Gastrocnemius medialis (tissue), 4 donors: ENCODE measurements at places on chromosomes 5 and 9.

DNA sequence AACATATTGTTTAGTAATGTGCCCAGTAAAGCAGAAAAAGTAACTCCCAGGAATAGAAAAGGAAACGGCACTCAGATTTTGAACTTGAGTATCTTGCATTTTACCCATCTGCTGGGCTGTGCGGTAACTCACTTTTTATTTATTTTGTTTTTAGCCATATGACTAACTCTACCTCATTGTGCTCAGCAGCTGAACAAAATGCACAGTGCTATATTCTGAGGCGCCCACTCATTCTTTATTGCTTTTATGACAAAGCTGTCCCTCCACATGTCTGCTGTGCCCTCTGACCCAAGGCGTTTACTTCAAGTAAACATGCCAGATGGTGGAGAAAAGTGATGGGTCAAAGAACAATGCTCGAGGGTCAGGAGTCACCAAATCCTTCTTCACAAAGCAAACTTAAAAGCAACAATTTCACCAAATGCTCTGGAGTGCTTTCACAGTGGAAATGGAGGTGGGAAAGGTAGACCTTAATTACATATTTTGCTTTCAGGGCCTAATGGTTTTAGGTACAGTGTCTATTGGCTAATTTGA is 215.2 kb upstream of the ELAVL2 start:
- no peak overlapping the region for H3K27ac ChIP-seq
- no peaks in the 10 kb centered on the region for H3K27me3 ChIP-seq
- no peaks in the 10 kb centered on the region for H3K36me3 ChIP-seq

DNA sequence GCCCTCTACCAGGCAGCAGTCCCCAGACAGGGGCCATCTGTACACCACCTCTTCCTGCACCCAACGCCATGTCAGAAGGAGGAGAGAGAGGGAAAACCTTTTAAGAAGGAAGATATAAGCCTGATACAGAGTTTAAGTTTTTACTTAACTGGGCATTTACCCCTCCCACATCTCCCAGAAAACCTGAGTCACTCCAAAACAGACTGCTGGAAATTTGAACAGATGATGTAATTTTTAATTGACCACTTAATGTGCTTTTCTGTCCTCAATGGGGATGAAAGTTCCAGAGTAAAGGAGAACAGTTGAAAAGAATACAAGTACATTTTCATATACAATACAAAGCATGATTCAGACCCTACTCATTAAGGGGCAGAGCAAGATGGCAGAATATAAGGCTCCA is 63.9 kb downstream of the TTC39B start:
- no peaks in the 10 kb centered on the region for H3K4me1 ChIP-seq
- H3K27me3 ChIP-seq: no peaks in the 10 kb centered on the region
- no peak for DNase-seq
- no peaks in the 10 kb centered on the region for H3K36me3 ChIP-seq
- H3K27ac ChIP-seq: no peak overlapping the region

- DNase-seq: no peak
- H3K27me3 ChIP-seq: no peaks in the 10 kb centered on the region
- H3K36me3 ChIP-seq: no peaks in the 10 kb centered on the region
- H3K27ac ChIP-seq: no peak overlapping the region
- no peak overlapping the region for H3K4me3 ChIP-seq
- no peaks in the 10 kb centered on the region for H3K4me1 ChIP-seq
Measured at GRCh38 chr5:172670005-172670402, 28.9 kb downstream of the NEURL1B start.

GRCh38 chr5:72702881-72703434 is 113.5 kb upstream of the TNPO1 start:
- no peaks in the 10 kb centered on the region for H3K36me3 ChIP-seq
- no peak overlapping the region for H3K4me3 ChIP-seq
- no peak for DNase-seq
- H3K27ac ChIP-seq: no peak overlapping the region

DNA sequence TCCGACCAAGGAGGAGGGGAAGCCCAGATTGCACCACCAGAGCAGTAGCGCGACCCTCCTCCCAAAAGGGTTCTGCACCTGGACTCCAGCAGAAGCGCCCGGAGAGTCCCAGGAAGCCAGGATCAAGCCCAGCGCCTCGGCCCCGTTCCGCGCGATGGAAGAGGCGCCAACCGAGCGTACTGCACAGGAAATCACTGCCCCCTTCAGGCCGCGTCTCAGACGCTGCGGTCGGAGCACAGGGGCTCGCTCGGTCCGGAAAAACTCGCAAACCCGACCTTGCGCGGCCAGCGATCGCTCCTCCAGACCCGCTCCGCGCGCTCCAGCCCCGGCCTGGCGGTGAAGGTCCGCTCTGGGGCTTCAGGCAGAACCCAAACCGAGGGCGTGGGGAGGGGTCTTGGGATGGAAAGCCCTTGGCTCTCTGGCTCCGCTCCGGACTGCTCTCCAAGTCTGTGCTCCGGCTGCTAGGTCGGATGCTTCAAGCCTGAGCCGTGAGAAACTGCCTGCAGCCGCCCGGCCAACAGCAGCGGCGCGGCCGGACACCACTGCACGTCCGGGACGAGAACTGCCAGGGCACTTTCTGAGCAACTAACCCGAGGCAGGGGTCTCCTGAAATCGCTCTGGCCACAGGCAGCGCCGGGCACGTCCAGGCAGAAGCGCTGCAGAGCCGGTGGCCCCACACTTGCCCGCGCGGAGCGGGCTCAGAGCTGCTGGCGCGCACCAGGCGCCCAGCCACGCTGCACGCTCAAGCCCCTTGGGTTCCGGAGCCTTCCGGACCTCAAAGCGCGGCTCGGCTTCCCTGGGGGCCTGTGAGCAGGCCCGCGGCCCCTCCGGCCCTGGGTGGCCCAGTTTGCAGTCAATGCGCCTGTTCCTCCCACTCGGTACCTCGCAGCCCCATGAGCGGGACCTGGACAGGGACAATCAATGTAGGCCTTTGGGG is 1.3 kb downstream of the GABBR2 start:
- peak overlapping the region; percentile 21 for H3K4me3 ChIP-seq
- H3K27ac ChIP-seq: no peak overlapping the region
- peaks cover 11% of the 10 kb centered on the region for H3K4me1 ChIP-seq
- DNase-seq: no peak

DNA sequence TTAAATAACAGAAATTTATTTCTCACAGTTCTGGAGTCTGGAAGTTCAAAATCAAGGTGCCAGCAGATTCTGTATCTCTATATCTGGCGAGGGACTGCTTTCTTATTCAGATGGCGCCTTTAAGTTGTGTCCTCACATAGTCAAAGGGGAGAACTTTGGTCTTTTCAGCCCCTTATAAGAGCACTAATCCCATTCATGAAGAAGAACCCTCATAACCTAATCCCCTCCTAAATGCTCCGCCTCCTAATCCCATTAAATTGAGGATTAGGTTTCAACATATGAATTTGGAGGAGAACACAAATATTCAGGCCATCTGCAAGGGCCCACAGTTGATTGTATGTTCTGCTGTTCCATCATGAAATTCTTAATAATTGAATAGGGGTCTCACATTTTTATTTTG is 10.8 kb upstream of the CCDC152 start:
- no peak overlapping the region for H3K27ac ChIP-seq
- H3K36me3 ChIP-seq: no peaks in the 10 kb centered on the region
- no peaks in the 10 kb centered on the region for H3K4me1 ChIP-seq
- H3K27me3 ChIP-seq: no peaks in the 10 kb centered on the region
- H3K4me3 ChIP-seq: no peak overlapping the region

GRCh38 chr9:22084336-22085035 is 75.4 kb upstream of the CDKN2B start:
- DNase-seq: no peak
- H3K27ac ChIP-seq: no peak overlapping the region
- no peak overlapping the region for H3K4me3 ChIP-seq
- H3K36me3 ChIP-seq: no peaks in the 10 kb centered on the region

- H3K36me3 ChIP-seq: no peaks in the 10 kb centered on the region
- DNase-seq: no peak
- peaks cover 37% of the 10 kb centered on the region for H3K4me1 ChIP-seq
- H3K27ac ChIP-seq: no peak overlapping the region
- no peak overlapping the region for H3K4me3 ChIP-seq
Measured at GRCh38 chr5:78508186-78508765, 140.3 kb downstream of the LHFPL2 start.

DNA sequence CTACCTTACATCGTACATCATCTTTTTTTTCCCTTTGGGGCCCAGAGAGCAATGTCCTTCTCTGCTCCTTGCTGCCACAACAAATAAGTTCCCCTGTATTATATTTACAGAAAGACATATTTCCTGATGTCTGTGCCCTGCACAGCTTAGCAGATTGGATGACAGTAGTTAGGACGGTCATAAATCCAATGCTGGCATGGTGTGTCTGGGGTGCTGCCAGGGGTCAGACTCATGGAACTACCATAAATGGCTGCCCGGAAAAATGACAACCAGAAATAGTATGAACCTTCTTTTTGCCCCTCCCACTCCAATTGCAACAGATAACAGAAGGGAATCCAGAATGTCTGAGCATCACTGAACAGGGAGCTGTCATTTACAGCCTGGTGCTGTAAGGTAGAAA is 511.1 kb downstream of the PSAT1 start:
- no peaks in the 10 kb centered on the region for H3K27me3 ChIP-seq
- DNase-seq: no peak
- no peak overlapping the region for H3K4me3 ChIP-seq
- no peak overlapping the region for H3K27ac ChIP-seq
- peaks cover 3% of the 10 kb centered on the region for H3K4me1 ChIP-seq

DNA sequence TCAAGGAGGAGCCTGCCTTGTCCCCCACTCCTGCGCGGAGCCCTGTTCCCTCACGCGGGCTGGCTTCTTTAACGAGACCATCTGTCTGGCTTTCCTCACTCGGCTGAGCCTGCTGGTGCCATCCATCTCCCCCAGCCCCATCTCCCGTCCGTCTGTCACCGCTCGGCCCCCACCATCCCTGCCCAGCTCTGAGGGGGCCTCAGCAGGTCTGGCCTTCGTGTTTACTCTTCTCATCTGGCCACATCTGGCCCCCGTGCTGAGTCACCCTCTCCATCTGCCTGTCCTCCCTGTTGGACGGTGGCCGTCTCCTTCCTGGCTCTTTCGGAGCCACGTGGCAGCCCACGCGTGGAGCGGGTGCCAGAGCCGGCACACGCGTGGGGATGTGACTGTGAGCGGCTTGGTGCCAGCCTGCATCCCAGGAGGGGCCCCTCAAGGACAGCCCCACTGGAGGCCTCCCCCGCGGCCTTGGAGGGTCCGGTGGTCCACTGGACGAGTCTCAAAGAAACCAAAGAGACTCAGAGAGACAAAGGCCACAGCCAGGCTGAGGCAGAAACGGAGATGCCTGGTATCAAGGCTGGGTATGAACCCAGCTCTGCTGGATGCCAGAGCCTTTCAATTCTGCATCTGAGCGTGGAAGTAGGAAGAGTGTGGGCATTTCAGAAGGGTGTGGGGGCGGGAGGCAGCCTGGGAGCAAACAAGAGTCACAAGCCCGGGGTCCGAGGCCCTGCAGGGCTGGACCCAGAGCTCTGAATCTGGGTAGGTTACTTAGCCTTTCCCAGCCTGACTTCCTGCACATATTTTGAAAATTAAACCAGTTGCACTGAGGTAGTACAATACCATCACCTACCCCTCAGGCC is 76.7 kb upstream of the UNC5A start:
- H3K27ac ChIP-seq: no peak overlapping the region
- no peaks in the 10 kb centered on the region for H3K27me3 ChIP-seq
- H3K4me1 ChIP-seq: no peaks in the 10 kb centered on the region

DNA sequence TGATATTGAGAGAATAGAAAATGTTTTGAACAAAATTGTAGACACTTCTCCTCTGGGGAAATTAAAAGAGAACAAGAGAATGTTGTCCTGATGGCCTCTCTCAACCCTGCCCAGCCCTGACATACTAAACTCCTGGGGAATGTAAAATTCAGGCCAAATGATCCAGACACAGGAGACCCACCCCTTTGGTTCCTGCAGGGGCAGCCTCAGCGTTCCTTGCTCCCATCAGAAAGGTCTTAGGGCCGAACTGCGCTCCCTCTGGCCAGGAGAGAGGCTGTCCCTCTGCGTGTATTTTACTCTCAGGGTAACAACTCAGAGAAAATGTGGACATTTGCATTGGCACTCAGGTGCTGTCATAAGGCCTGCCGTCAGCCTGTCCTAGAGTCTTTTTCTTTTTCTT is 616.3 kb upstream of the KLF4 start:
- H3K4me3 ChIP-seq: no peak overlapping the region
- peak; percentile 29 for DNase-seq
- H3K36me3 ChIP-seq: no peaks in the 10 kb centered on the region

DNA sequence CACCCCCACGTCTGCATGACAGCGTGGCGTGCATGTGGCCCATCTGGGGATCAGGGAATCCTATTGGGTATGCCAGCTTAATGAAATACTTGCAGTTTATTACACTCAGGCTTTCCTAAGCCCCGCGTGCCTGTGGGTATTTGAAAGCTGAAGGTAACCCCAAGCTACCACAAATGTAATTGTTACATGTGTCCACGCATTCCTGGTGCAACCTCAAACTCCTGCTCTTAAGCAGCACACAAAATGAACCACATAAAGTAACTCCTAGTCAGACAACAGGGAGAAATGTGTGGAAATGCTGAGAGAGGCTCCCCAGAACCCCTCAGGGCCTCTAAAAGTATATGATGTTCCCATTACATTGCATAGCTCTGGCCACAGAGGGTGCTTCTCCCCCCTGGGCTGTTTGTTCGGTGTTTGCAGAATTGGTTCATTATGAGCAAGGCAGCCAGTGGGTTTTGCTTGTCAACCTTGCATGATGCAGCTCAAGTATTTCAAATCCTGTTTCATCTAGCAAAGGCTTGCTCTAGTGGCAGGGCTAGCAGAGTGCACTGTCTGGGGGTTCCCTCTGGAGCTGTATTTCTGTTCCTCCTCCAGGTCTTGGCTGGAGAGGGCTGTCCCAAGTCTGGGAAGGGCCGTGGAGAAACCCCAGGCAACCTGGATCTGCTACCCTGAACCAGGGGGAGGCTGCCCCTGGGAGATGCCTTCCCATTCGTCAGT is 1.8 kb upstream of the DCANP1 start:
- H3K36me3 ChIP-seq: no peaks in the 10 kb centered on the region
- no peaks in the 10 kb centered on the region for H3K4me1 ChIP-seq
- no peaks in the 10 kb centered on the region for H3K27me3 ChIP-seq
- no peak for DNase-seq
- H3K4me3 ChIP-seq: no peak overlapping the region
